ENCODE measurements at places on chromosomes 1 and 21.

DNA sequence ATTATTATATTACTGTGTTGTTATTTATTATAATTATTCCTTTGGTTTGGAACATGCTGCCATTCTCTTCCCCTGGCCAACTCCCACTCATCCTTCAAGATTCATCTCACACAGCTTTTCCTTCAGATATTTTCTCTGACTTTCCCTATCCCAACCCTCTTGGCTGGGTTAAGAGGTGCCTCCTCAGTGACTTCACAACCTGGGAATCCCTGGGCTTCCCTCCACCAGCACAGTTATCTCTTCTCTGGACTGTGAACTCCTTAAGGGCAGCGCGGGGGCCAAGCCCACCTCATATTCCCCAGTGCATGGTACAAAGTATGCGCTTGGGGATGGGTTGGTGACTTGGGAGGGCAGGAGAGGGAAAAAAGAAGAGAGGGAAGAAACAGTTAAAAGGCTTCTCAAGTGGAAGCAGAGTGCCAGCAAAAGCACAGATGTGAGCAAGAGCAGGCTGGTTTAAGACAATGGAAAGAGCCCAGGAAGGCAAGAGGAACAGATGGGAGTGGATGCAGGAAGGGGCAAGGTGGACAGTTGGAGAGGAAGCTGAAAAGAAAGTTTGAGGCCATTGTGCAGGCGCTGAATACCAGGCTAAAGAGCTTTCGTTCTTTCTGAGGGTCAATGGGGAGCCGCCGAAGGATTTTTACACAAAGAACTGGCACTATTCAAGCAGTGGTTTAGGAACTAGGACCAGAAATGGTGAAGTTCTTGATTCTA lies 132.3 kb downstream of the BEND5 start:
- no peak for DNase-seq

- DNase-seq, result no peak
Measured at GRCh38 chr1:154350383-154350782, 25.1 kb downstream of the ATP8B2 start.

DNA sequence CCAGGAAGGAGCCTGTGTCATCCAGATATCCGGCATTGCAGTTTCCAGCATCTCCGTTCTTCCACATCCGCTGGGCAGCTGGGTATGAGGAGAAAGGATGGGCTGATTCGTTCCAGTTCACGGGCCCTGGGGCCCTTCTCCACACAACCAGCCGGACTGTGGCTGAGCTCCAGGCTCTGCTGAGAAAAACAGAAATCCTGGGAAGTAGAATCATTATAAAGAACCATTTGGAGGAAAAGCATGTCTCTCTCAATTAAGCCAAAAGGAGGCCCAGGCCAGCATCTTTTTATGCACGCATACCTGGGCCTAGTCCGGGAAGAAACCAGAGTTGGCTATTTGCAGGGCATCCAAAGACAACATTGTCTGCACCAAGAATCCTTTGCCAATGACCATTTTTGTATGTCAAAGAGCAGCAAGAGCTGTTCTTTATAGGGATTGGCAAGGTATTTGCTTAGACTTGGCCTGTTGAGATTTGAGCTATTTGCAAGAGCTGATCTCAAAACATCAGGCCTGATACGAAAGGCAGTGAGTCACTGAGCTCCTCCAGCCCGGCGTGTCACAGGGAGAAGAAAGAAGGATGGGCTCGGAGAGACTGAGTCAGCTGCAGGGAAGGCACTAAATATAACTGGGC lies 84.9 kb upstream of the ARHGEF16 start:
- DNase-seq, result peak; percentile 95

GRCh38 chr1:247905181-247905580 lies 9.8 kb downstream of the OR2W3 start:
- DNase-seq, result no peak

DNA sequence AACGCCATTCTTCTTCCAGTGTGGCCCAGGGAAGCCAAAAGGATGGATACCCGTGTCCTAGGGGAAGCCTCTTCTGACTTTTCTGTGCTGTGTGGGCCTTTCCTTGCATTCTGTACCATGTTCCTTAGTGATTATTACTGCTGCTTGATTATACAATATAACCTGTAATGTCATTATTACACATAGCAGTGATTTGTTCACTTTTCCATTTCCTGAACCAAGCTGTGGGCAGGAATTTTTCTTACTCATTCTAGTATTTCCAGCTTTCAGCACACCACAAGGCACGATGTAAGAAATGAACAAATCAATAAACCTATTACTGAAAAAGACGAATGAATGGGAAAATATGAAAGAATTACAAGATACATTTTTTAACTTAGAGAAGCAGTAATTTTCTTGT lies 8.4 kb upstream of the USP33 start:
- DNase-seq, result no peak

DNA sequence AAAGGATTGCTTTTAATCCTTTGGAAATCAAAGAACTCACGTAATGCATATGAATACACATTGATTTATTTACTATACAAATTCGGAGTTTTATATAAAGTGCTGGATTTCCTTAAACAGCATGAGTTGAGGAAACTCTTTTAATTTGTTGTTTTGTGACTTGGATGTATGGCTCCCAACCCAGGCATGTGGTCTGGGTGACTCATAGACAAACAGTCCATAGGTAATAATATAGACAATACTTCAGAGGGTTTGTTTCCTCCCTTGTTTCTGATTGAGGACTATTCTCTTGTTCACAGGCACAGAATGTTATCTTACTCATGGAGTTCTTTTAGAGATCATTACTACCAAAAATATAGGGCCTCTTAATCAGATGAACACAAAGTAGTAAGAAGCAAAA lies 43.8 kb downstream of the XPR1 start:
- DNase-seq, result no peak

GRCh38 chr1:16204634-16205333 lies 7.7 kb downstream of the ARHGEF19 start:
- no peak for DNase-seq

DNA sequence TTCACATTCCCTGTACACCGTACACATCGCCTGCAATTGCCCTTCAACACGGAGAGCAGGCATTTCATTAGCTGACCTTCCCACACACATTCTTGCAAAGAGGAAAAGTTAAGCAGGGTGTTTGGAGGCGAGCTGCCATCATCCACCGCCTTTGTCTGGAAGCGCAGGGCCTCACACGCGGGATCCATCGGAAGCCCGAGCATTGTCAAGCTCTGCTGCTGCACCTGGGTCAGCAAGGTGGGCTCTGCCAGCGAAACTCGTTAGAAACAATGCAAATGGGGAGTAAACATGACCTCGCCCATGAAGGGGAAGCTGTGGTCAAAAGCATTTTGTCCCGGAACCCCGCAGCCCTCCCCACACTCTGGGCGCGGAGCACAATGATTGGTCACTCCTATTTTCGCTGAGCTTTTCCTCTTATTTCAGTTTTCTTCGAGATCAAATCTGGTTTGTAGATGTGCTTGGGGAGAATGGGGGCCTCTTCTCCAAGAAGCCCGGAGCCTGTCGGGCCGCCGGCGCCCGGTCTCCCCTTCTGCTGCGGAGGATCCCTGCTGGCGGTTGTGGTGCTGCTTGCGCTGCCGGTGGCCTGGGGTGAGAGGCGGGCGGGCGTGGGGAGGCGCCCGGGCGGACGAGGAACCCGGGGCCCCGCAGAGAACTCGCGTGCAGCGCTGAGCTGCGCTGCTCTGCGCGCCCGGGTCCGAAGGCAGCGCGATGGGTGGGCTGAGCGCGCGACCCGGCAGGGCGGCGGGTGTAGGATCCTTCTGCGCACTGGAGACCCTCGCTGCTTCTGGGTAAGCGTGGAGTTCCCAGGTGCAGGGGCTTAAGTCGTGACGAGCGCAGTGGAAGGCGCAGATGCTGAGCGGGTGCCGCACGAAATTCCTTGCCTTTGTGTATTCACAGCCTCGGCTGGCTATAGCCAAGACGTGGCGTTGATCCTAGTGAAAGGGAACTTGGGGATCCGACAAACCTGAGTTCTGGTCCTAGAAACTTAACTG lies at the start of gene CR1:
Gene CR1, plus strand, starts transcription at position 357 of the 992 bp plus-strand sequence. Its CDS starts 111 bp downstream, at position 468.
- DNase-seq, result peak; percentile 3

Measured in AG08395 (cell line).